ENCODE measurements at places on chromosomes 11 and 22.

GRCh38 chr11:63942803-63943202 lies 4.0 kb downstream of the NAA40 start:
- DNase-seq: no peak

DNA sequence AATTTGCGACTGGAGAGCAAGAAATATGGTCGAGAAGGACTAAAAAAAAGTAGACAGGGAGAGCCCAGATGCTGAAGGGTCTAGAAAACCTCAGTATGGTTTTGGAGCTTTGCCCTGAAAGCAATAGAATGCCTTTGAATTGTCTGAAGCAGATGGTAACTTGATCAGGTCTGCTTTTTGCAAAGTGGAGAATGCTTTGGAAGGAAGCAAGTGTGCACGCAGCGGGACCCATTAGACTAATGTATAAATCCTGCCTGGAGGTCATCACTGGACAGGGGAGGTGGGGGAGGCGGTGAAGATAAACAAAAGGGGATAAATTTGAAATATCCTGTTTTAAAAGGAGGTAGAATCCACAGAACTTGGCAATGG lies 757 bp upstream of the HINFP start:
- DNase-seq: no peak

DNA sequence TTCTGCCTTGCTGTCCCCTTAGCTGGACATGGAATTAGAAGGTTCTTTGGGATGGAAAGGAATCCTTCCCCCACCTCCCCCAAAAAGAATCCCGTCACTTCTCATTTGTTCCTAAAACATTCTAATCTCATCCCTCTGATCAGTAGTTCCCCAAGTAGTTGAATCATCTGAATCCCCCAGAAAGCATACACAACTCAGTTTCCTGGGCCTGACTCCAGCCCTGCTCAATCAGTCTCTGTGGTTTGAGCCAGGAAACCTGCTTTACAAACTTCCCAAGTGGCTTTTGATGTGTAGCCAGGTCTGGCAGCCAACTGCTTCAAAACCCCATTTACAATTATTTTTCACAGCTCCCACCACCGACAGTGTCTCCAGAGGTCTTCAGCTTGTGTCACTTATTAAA lies 20.2 kb downstream of the C22orf31 start:
- DNase-seq: no peak

- DNase-seq: no peak
Observed at GRCh38 chr22:17865183-17866055, 91.2 kb upstream of the BID start.

DNA sequence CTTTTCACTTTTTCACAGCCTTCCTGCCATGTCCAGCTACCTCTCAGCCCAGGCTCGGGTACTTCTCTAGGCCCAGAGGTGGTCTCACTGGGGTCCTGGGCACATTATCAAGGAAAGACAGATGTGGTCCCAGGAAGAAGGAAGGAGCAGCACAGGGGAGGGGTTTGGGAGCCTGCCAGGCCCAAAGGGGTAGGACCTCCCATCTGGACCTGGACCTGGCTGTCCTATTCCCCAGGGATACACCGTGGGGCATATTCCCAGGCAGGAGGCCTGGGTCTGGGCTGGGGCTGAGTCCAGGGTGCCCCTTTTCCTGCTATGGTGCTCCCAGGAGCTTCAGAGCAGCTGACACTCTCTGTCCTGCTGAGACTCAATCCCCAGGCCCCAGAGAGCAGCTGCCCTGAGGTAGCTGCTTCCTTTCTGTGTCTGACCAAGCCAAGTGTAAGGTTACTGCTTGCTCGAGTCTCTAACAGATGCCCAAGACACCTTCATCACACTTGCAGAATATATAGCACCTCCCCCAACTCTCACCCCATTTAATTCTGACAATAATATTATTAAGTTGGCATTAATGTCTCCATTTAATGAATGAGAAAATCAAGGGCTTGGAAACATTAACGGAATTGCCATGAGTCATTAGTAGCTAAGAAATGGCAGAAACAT lies 232.0 kb downstream of the BUD13 start:
- DNase-seq: no peak
